ENCODE measurements at places on chromosomes 5 and 9. TPM values are rescaled to one million over a fixed set of nuclear protein-coding genes. Genes with fewer than 3 reads are reported as not detected.

Gene PGM5
- total RNA-seq, result 1.1 TPM

Gene HAPLN1
- 0.20 TPM for total RNA-seq

Gene SHLD3
- 5.6 TPM for total RNA-seq

Gene MCC
- 1.9 TPM for total RNA-seq

Gene TMEM252
- not detected for total RNA-seq

Gene C7
- total RNA-seq, result 0.84 TPM

Gene GPX3
- 68.5 TPM for total RNA-seq

Gene LVRN
- total RNA-seq, result not detected

All from M059J (cell line).